ENCODE measurements at places on chromosomes 3 and 15.
A peak's percentile ranks its signal among the peaks of the same experiment; 100 is the strongest.

- DNase-seq = no peak
Measured at GRCh38 chr3:119436977-119437376, 26.4 kb downstream of the TMEM39A start.

GRCh38 chr3:141790171-141790570 lies 27.0 kb downstream of the GRK7 start:
- DNase-seq = no peak

- peak; percentile 17 for DNase-seq
Measured at GRCh38 chr3:23202203-23202920, 765 bp upstream of the UBE2E2 start.

DNA sequence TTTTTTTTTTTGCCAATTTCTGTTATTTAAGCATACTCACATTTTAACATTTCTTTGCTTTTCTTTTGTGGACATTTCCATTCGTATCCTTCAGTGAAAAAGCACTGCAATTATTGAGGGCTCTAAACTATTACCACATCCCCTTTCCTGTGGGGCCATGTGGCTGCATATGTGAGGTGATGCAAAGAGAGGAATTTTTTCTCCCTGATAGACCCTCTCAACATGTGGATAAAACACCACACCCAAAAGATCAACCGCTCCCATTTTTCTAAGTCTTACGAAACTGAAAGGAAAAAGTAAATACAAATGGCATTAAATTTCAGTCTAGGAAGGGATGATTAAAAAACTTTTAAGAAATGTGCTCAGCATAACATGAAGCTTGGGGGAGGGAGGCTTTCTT lies 68.8 kb downstream of the DNAJC13 start:
- no peak for DNase-seq

- no peak for DNase-seq
Measured at GRCh38 chr3:104526901-104527401, 839.8 kb upstream of the ALCAM start.

GRCh38 chr15:62932436-62932835 lies 110.1 kb upstream of the TPM1 start:
- no peak for DNase-seq

GRCh38 chr3:133377396-133377795 lies 22.5 kb upstream of the BFSP2 start:
- no peak for DNase-seq

DNA sequence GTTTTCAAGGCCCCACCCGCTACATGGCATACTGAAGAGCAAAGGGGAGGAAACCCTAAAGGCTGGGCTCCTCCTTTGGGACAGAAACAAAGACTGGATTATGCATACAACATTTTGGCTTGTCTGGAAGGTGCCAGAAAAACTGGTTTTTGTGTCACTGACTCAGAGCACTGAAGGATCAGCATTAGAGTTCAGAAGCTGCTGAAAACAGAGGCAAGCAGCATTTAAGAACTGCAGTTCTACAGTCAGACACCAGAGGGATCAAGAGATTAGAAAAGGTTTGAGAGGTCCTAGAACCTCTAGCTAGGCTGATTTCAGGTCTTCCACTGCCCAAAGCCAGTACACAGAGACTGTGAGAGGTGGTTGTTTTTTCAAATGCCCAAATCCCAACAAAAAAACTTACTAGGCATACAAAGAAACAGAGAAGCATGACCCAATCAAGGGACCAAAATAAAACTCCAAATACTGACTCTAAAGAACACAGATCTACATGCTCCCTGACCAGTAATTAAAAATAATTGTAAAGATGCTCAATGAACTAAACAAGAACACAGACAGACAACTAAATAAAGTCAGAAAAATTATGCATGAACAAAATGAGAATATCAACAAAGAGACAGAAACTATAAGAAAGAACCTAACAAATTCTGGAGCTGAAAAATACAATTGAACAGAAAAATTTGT lies 91.2 kb downstream of the SENP2 start:
- DNase-seq = no peak

All from stimulated activated CD4-positive, alpha-beta T cell treated with anti-CD3 and anti-CD28 coated beads, Interleukin-1b, Interleukin-23, amount 100 ng/mL, for 24 hours (primary cell).